ENCODE measurements at places on chromosomes 12 and 14.

- no peak for DNase-seq
Measured at GRCh38 chr12:46174061-46174662, 94.7 kb downstream of the SLC38A1 start.

GRCh38 chr14:85313560-85314207 is 216.3 kb upstream of the FLRT2 start:
- DNase-seq, result no peak

GRCh38 chr12:75190846-75191245 is 18.8 kb downstream of the KCNC2 start:
- no peak for DNase-seq

DNA sequence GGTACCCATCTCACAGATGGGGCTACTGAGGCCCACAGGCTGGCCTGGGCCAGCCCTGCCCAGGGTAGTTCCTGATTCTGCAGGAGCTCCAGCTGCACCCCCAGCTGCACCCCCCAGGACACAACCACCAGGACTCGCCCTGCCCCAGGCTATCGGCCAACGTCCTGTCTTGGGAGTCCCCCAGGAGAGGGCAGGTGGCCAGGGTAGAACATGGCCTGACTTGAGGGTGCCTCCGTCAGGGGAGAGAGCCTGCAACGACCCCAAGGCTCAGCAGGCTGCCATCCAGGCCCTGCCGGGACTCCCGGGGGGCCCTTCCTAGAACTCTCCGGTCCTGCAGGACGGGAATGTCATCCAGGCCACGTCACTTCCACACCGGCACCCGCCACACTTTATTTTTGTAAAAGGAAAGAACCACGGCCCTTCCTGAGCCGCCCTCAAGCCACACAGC is 15.8 kb downstream of the JAG2 start:
- peak; percentile 44 for DNase-seq

DNA sequence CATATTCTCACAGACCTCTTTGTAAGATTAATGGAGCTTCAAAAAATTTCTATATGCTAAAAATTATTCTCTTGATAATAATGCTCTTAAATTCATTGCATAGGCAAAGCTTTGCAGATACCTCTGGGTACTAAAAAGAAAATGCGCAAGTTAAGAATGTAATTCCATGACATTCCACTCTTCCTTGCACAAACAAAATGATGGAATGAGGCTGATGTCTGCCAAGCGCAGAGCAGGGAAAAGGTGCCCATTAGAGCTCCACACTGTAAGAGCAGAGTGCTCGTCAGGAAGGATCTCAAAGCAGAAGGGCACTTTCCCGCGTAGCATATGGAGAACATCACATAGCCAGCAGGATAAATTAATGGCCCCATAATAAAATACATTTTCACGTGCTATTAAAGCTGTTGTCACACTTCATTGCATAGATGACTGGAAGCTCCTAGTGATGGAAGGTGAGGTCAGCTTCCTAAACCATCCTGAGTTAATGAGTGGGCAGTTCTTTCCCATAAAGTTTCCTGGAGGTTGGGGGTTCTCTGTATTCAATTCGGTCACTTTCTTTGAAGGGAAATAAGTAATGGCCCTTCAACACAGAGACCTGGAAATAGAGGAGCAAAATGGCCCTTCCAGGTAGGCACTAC is 1058.9 kb downstream of the GALC start:
- no peak for DNase-seq

DNA sequence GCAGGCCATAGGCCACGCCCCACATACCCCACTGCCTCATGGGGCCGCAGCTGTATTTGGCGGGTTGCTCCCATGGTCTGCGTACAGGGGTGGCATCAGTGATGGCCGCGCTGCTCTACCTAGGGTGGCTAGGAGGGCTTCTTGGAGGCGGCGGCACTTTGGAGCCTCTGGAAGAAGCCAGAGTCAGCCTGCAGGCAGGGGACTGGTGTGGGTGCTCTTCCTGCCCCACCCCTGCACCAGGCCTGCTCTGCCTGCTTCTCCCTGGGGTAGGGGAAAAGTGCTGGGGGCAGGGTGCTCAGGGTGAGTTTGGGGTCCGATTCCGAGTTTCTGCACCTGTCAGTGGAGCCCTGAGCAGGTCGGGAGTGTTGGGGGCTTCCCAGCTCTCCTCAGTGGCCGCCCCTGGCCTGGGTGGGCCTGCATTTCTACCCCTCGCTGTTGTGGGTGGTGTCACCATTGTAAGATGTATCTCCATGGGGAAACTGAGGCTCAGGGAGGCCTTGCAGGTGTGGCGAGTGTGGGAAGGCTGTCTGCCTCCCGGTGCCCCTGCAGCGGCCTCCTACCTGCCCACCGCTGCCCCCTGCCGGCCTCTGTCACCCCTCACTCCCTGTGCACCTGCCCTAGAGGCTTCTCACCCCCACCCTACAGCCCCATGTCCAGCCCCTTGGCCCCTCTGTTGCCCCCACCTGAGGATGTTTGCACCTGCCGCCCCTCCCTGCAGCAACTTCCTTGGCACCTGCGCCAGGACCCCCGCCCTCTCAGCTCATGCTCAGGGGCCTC is 5.5 kb downstream of the CEP170B start:
- peak; percentile 83 for DNase-seq

- no peak for DNase-seq
Measured at GRCh38 chr12:95594136-95594535, 42.9 kb upstream of the USP44 start.

DNA sequence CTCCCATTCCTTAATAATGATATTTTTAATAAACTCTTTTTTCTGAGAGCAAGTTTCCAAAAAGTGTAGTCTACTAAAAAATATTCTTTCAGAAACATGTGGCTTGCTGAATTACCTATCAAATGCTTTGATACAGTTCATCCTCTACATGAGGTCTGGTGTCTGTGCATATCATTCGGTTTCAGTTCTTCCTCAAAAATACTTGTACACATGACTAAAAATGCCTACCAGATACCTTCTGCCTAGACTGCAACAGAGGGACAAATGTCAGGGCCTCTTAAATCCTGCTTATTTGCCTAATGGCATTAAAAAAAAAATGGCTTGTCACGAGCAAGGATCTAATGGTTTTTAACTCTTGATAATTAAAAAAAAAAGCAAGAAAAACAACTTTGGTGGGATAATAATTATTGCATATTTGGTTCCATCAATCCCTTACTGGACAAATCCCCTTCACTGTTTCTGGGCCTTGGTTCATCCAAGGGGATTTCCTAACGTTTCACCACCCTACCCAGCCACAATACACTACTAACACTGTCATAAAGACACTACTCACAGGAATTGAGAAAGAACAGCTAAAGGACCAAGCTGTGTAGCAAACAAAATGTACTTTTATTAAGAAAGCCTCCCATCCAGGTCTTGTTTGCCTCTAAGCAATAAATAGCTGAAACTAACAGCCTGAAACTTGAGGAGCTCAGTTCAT is 45.7 kb downstream of the PARP11 start:
- no peak for DNase-seq

DNA sequence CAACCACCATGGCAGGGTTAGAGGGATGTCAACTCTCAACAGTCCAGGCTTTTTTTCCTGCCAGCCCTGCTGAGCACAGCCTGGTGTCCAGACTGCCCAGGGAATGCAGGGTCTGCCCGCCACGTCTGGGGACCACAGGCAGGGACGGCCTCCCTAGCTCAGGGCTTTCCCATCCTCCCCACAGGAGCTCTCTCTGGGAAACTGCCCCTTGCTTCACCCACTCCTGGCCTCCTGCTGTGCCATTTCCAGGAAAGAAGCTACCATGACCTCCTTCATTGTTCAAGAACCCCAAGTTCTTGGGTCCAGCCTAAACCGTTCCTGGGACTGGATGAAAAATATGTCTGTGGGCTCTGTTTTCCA is 4.8 kb downstream of the SCNN1A start:
- no peak for DNase-seq

- no peak for DNase-seq
Measured at GRCh38 chr12:19044430-19044829, 85.1 kb upstream of the PLEKHA5 start.

- no peak for DNase-seq
Measured at GRCh38 chr12:6367065-6367968, 8.0 kb downstream of the SCNN1A start.

GRCh38 chr12:2431810-2432209 is 363.0 kb upstream of the FKBP4 start:
- DNase-seq, result no peak

DNA sequence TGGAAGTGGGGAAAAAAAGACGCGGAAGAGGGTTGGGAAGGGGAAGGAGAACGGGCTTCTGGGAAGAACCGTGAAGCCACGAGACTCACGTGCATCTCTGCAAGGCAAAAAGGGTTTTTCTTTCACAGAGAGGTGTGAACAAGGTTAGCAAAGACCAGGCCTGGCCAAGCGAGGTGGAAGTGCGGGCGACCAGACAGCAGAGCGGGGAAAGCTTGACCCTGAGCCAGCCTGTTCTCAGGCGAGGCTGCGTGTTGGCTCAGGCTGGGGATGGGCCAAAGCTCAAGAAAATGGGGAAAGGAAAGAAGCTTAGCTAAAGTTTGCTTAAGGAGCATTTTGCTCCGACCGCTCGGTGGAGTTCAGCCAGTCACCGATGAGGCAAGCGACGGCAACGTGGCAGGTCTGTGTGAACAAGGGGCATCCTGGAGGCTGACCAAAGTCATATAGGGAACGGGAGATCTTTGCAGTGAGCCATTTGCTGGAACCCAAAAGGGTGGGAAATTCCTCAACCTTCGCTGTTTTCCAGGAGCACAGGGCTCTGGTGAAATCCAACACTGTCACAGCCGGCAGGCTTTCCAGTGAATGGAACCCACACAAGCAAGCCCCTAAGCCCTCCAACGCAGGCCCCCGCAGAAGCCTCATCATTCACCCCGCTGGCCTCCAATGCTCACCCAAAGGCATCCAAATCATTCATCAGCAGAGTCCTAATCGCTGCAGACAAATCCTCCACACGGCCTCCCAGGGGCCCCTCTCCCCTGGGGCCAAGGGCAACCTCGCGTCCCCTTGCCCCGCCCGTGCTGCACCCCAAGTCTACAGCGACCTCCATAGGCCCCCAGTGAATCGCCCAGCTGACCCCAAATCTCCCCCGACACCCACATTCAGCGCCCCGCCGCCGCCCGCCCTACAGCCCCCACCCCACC is 754 bp downstream of the ZNF605 start:
- DNase-seq, result peak; percentile 35

DNA sequence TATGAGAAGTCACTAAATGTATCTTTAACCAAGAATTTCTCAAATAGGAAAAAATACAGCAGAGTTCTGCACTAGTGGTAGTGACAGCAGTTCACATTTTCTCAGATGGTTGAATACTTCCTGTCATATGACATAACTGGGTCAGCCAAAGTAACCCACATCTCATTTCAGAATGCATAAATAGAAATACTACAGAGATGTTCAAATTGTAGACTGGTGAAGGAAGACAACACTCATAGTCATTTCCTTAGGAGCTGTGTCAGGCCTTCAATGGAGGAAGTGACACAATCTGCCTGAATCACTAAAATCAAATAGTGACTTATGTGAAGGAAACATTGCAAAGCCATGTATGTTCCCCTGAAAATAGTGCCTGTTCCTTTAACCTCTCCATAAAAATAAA is 32.4 kb downstream of the FERMT2 start:
- peak; percentile 12 for DNase-seq

GRCh38 chr12:131808744-131809371 is 19.3 kb upstream of the MMP17 start:
- no peak for DNase-seq

DNA sequence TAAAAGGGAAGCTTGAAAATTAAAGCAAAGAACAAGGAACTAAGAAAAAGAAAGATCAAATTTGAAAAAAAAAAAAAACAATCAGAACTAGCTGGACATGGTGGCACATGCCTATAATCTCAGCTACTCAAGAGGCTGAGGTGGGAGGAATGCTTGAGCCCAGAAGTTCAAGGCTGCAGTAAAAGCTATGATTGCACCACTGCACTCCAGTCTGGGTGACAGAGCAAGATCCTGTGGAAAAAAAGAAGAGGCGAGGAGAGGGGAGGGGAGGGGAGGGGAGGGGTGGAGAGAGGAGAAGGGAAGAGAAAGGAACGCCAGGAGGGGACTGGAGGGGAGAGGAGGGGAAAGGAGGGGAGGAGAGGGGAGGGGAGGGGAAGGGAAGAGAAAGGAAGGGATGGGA is 43.0 kb downstream of the EEA1 start:
- no peak for DNase-seq

GRCh38 chr12:452667-453210 is 7.0 kb upstream of the B4GALNT3 start:
- DNase-seq, result no peak

DNA sequence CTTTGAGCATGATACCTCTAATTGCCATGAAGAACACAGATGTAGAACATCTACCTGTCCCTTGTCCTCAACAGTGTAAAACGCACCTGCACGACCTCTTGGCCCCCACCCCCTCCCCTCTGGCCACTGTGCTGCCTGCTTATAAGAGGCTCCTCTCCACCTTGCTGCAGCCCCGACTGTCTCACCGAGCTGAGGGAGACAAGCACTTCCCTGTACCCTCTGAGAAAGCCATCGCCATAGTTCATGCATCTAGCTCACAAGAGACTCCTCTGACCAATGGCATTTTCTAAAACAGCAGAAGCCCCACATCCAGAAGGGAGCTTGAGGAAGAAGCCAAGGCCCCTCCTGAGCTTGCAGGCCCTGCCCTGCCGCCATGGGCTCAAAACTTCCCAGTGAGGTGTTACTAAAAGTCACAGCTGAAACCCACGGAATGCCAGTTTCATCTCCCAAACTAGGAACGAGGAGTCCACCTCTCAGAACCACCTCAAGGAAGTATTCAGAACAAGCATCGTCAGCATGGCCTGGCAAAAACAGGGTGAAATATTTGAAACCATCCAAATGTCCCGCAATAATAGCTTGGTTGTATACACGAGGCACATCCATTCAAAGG is 21.5 kb upstream of the ANO2 start:
- no peak for DNase-seq

GRCh38 chr12:53950437-53950773 is 4.3 kb upstream of the HOXC12 start:
- DNase-seq, result peak; percentile 46

DNA sequence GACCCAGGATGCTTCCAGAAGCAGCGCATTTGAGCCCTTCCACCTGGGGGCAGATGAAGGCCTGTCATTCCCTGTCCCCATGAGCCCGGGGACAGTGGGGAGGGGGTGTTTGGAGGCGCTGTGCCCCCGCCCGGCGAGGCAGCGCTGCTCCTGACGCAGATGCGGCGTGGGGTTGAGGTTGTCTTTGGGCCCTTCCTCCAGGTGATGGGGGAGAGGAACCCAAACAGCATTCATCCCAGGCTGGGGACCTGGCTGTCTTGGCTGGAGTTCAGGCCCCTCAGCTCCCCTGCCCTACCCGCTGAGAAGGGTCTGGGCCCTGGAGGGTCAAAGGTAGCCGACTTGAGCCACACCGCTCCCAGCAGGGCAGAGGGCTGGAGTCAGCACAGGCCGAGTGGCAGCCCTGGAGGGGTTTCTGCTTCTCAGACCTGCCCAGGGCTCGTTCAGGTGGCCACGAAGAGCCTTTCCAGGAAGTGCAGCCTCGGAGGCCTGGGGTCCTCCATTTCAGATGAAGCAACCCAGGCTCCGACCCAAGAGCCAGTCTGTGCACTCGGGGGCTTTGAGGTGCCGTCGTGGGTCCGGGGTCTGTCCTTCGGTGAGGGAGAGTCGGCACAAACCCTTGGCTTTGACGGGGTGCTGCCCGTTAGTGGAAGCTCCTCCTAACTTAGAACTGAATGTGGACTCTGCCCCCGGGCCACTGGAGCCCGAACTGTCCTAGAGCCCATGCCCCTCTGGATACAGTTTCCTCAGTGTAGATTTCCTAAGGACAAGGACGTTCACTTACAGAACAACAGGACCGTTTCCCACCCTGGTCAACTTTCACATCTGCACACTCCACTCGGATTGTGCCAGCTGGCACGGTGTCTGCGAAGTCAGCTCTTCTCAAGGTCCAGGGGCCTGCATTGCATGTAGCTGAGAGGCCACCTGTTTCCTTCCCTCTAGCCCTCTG is 16.1 kb downstream of the ACADS start:
- DNase-seq, result no peak

- no peak for DNase-seq
Measured at GRCh38 chr12:58576081-58576480, 344.2 kb downstream of the LRIG3 start.
